ENCODE measurements at places on chromosomes 7 and 10. TPM values are rescaled to one million over a fixed set of nuclear protein-coding genes. Genes with fewer than 3 reads are reported as not detected.

The ZNF394 gene
- total RNA-seq = 10.5 TPM

The ADCY1 gene
- total RNA-seq = 9.5 TPM

The TEX36 gene
- total RNA-seq = not detected

GRCh38 chr7:148537435-148537834, 53.1 kb upstream of the C7orf33 start:
- no peak for DNase-seq
- H3K27me3 ChIP-seq = no peaks in the 10 kb centered on the region
- H3K4me1 ChIP-seq = no peaks in the 10 kb centered on the region
- H3K4me3 ChIP-seq = no peak overlapping the region

DNA sequence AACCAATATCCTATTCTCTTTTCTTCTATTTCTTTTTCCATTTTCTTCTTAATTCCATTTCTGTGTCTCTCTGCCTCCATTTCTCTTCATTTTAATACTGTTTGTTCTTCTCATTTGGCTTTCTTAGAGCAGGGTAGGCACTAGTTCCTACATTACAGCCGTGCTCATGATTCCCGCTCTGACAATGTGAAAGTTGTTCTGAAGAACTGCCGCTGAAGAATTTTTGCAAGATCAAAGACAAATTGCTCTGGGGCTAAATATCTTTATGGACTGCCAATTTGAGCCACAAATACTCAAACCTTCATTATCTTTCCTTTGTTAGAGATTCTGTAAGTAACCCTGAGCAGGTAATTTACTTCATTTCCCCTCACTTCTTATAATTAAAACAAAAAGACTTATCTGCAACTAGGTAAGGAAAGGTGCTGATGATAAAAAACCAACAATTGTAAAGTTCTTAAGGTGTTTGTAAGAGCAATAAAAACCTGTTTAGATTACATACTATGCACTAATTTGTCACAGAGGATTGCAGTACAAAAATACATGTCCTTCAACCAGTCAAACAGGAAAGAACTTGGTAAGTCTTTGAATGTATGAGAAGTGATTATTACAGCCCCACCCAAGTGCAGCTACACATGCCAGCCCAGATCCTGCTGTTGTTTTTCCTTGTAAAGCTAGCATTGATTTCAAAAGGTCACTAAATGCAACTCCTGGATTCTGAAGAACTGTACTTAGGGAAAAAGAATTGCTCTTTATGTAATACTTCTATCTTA, 127.5 kb downstream of the COL28A1 start:
- H3K4me3 ChIP-seq = no peak overlapping the region
- DNase-seq = no peak
- H3K27me3 ChIP-seq = no peaks in the 10 kb centered on the region
- no peak overlapping the region for H3K27ac ChIP-seq
- no peaks in the 10 kb centered on the region for H3K36me3 ChIP-seq
- H3K4me1 ChIP-seq = no peaks in the 10 kb centered on the region

DNA sequence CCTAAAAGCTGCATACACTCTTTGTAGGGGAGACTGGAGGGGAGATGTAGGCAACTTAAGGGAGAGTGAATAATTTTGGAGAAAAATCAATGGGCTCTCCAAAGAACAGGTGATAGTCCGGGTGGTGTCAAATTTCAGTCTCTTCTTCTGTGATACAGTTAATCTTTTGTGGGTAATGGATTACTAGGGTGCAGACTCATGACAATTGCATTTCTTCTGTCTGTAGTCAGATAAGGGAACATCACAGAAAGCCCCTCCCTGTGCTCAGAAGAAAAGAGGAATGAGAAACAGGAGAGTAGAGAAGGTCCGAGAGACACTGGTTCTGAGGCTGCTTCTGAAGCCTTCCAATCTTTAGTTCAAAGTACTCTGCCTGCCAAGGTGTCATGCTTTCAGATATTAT, 1140.7 kb upstream of the LRRN3 start:
- H3K36me3 ChIP-seq = no peaks in the 10 kb centered on the region
- no peak for DNase-seq
- no peaks in the 10 kb centered on the region for H3K4me1 ChIP-seq
- no peaks in the 10 kb centered on the region for H3K27me3 ChIP-seq
- H3K27ac ChIP-seq = no peak overlapping the region

The GIMAP5 gene
- total RNA-seq = 8.8 TPM

The SLC26A3 gene
- total RNA-seq = not detected

DNA sequence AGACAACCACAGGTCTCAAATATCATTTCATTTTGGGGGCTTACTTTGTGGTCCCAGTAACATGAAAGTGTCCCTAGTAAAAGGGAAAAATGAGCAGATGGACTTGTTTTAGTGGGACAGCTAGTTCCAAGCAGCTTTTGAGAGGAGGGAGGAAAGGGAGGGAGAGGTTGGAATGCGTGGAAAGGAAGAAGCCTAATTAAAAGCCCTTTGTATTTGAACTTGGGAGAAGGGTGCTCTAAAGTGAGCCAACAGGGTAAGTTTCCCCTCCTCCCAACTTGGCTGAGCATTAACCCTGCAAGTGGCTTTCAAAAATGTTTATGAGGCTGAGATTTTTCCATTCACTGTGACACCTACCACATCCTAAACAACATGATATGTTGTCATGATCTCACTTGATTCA, 38.8 kb upstream of the LYZL1 start:
- DNase-seq = no peak
- no peak overlapping the region for H3K27ac ChIP-seq
- no peak overlapping the region for H3K4me3 ChIP-seq
- H3K4me1 ChIP-seq = no peaks in the 10 kb centered on the region

DNA sequence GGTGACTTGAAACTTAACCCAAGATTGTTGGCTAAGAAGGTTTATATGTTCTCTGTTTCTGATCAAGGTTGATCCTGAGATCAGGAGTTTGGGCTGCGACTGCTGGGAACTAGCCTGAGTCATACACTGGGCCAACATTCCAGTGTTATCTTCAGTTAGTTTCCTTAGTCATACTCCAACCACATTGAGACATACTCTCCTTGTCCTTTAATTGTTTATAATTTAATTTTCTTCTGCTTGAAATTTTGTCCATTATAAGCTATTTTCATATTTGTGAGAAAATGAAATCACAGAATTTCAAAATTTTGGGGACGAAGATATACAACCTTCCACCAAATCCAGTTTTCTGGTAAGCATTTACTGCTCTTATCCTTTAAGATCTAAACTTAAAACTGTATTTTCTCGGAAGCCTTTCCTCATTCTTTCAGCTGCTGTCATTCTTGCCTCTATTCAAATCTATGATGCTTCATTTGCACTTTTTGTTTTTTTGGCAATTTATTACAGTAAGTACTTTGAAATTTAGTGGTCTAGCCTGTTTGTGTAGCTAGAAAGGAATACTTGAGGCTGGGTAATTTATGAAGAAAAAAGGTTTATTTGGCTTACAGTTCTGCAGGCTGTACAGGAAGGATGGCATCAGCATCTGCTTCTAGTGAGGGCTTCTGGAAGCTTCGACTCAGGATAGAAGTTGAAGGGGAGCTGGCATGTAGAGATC, 63.4 kb upstream of the POT1 start:
- no peak overlapping the region for H3K4me3 ChIP-seq
- no peaks in the 10 kb centered on the region for H3K4me1 ChIP-seq
- H3K27me3 ChIP-seq = no peaks in the 10 kb centered on the region
- H3K36me3 ChIP-seq = no peaks in the 10 kb centered on the region

GRCh38 chr10:111598433-111599059, 521.7 kb downstream of the ADRA2A start:
- DNase-seq = peak; percentile 66
- no peaks in the 10 kb centered on the region for H3K4me1 ChIP-seq
- no peak overlapping the region for H3K27ac ChIP-seq
- H3K36me3 ChIP-seq = no peaks in the 10 kb centered on the region
- H3K27me3 ChIP-seq = no peaks in the 10 kb centered on the region

The NPSR1 gene
- total RNA-seq = not detected

- H3K4me1 ChIP-seq = no peaks in the 10 kb centered on the region
- H3K4me3 ChIP-seq = no peak overlapping the region
- no peak for DNase-seq
- H3K27ac ChIP-seq = no peak overlapping the region
These were observed 65.0 kb downstream of the ZEB1 start for GRCh38 chr10:31383810-31384588.

GRCh38 chr7:102993718-102994029, 80.9 kb downstream of the LRRC17 start:
- H3K27me3 ChIP-seq = no peaks in the 10 kb centered on the region
- no peaks in the 10 kb centered on the region for H3K4me1 ChIP-seq
- H3K36me3 ChIP-seq = no peaks in the 10 kb centered on the region
- H3K27ac ChIP-seq = no peak overlapping the region
- DNase-seq = no peak
- H3K4me3 ChIP-seq = no peak overlapping the region

GRCh38 chr7:94335586-94335985, 59.1 kb upstream of the COL1A2 start:
- H3K4me3 ChIP-seq = no peak overlapping the region
- H3K4me1 ChIP-seq = no peaks in the 10 kb centered on the region
- H3K27me3 ChIP-seq = no peaks in the 10 kb centered on the region
- H3K27ac ChIP-seq = no peak overlapping the region

GRCh38 chr7:25843467-25843866, 308.5 kb upstream of the NFE2L3 start:
- H3K36me3 ChIP-seq = no peaks in the 10 kb centered on the region
- DNase-seq = no peak
- H3K4me3 ChIP-seq = no peak overlapping the region
- H3K27ac ChIP-seq = no peak overlapping the region
- H3K4me1 ChIP-seq = no peaks in the 10 kb centered on the region

DNA sequence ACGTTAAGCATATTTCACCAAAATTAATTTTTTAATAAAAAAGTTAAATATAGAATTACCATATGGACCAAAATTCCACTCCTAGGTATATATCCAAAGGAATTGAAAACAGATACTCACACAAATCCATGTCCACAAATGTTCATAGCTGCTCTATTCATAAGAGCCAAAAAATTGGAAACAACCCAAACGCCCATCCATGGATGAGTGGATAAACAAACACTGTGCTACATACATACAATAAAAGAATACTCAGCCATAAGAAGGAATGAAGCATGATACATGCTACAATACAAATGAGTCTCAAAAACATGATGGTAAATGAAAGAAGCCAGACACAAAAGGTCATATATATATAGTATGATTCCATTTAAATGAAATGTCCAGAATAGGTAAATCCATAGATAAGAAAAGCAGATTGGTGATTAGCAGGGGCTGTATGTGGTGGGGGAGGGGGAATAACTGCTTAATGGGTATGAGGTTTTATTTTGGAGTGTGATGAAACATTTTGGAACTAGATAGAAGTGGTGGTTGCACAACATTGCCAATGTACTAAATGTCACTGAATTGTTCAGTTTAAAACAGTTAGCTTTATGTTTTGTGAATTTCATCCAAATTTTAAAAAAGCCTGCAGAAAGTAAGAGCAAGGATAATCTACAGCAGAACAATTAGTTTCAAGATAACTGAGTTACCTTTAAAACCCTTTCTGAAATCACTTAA, 101.2 kb upstream of the EFCAB10 start:
- H3K27ac ChIP-seq = no peak overlapping the region
- DNase-seq = no peak
- H3K4me1 ChIP-seq = peaks cover 6% of the 10 kb centered on the region
- no peaks in the 10 kb centered on the region for H3K27me3 ChIP-seq
- H3K36me3 ChIP-seq = no peaks in the 10 kb centered on the region
- no peak overlapping the region for H3K4me3 ChIP-seq

DNA sequence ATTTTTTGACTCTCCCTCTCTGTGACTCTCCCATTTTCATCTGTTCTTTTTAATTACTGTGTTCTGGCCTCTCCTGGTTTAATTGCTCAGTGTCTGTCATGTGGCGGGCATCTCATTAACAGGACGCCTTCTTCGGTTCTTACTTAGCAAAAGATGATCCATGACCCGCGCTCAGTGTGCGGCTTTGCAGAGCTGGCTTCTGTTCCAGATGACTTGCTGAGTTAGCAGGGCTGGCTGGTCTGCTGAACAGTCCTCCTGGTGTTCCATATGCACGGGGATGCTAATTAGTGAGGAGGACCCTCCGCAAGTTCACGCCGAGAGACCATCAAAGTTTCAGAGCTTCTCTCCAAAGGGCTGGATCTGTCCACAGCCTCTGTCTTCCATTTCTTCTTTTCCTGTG, 258.6 kb upstream of the MKI67 start:
- H3K27me3 ChIP-seq = no peaks in the 10 kb centered on the region
- no peaks in the 10 kb centered on the region for H3K4me1 ChIP-seq
- no peak overlapping the region for H3K4me3 ChIP-seq
- DNase-seq = no peak
- no peaks in the 10 kb centered on the region for H3K36me3 ChIP-seq

DNA sequence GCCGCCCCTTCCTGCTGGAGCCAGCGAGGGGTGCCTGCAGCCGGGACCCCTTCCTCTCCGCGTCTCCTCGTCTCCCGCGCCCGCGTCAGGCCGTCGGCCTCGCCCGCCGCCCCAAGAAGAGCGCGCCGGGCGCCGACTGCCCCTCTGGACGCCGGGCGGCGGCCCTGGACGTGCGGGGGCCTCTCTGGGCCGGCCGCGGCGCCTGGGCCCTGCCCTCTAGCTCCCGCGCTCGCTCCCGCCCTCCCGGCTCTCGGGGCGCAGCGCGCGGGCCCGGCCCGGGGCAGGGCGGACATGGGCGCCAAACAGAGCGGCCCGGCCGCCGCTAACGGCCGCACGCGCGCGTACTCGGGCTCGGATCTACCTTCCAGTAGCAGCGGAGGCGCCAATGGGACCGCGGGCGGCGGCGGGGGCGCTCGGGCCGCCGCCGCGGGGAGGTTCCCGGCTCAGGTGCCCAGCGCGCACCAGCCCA, 704 bp downstream of the ZNRF2 start:
- H3K27ac ChIP-seq = peak overlapping the region; percentile 94
- DNase-seq = peak; percentile 67
- H3K4me1 ChIP-seq = peaks cover 20% of the 10 kb centered on the region
- no peaks in the 10 kb centered on the region for H3K27me3 ChIP-seq

The PAX2 gene
- total RNA-seq = not detected

- DNase-seq = no peak
- H3K4me1 ChIP-seq = no peaks in the 10 kb centered on the region
- no peaks in the 10 kb centered on the region for H3K27me3 ChIP-seq
These were observed 228.4 kb downstream of the CUX1 start for GRCh38 chr7:102045681-102046372.

DNA sequence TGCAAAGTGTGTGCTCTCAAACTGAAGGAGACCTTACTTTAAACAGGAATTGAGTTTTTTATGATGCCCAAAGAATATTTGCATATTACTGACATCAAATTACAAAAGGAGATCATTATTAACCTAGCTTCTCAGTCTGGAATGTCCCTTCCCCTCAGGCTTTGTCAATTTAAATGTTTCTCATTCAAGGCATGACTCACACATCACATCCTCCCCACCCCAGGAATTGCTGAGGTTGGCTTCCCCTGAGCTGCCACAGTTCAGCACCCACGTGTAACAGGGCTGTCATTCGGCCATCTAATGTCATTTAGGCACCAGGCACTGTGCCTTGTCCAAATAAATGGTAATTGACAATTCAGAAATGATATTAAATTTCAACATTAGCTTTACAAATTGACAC, 305.9 kb upstream of the MGMT start:
- DNase-seq = no peak
- H3K4me3 ChIP-seq = no peak overlapping the region
- no peaks in the 10 kb centered on the region for H3K27me3 ChIP-seq
- H3K36me3 ChIP-seq = no peaks in the 10 kb centered on the region
- H3K4me1 ChIP-seq = no peaks in the 10 kb centered on the region

All from right lobe of liver (tissue), 6 donors.